ENCODE measurements at places on chromosomes 5 and 9.

DNA sequence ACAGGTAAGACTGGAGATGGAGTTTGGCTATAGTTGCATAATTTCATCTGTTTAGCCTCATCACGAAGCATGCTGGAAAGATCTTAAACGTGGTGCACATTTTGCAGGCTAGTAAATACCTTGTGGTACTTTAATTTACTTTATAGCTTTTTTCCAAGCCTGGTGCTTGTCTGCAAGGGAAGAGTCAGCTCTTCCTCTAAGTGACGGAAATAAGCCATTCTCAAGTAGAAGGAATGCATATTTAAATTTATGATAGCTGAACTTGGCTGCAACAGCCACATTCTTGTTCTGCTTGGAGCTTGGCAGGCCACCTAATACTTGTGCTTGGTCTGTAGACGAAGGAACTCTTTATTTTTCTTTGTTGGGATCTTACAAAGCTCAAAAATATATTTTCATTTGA is 188.0 kb upstream of the PIK3R1 start:
- ATAC-seq: no peak

DNA sequence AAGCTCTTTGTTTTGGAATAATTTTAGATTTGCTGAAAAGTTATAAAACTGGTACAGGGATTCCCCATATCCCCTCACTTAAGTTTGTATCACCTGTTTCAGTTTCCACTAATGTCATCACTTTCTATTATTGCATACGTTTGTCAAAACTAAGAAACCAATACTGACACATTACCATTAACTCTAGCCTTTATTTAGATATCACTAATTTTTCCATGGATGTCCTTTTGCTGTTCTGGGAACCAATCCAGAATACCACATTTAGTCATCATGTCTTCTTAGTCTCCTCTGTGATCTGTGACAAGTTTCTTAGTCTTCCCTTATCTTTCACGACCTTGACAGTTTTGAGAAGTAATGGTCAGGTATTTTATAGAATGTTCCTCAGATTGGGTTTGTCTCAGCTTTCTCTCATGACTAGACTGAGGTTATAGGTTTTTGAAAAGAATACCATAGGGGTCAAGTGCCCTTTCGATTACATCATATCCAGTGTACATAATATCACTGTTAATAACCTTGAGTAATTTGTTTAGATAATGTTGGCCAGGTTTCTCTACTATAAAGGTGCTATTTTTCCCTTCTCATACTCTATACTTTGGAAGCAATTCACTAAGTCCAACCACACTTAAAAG is 51.9 kb upstream of the NMUR2 start:
- ATAC-seq: no peak

DNA sequence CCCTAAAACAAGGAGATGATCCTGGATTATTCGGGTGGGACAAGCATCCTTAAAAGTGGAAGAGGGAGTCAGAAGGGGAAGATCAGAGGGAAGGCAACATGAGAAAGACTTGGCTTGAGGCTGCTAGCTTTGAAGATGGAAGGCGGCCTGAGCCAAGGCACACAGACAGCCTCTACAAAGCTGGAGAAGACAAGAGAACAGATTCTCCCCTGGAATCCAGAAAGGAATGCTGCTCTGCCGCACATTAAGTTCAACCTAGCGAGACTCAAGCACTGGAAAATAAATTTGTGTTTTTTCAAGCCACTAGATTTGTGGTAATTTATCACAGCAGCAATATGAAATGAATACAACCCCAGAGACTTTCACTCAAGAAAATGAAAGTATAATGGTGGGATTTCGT is 17.9 kb downstream of the SLC36A3 start:
- no peak for ATAC-seq

GRCh38 chr5:111703662-111704061 is 53.3 kb downstream of the NREP start:
- peak; percentile 65 for ATAC-seq

DNA sequence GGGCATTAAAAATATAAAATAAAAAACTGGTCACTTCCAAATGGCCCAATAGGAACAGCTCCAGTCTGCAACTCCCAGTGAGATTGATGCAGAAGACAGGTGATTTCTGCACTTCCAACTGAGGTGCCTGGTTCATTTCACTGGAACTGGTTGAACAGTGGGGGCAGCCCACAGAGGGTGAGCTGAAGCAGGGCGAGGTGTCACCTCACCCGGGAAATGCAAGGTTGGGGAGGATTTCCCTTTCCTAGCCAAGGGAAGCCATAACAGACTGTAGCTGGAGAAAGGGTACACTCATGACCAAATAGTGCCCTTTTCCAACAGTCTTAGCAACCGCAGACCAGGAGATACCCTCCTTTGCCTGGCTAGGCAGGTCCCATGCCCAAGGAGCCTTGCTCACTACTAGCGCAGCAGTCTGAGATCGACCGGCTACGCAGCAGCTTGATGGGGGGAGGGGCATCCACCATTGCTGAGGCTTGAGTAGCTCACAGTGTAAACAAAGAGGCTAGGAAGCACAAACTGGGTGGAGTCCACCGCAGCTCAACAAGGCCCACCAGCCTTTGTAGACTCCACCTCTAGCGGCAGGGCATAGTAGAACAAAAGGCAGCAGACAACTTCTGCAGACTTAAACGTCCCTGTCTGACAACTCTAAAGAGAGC is 12.7 kb downstream of the RLN1 start:
- ATAC-seq: no peak

DNA sequence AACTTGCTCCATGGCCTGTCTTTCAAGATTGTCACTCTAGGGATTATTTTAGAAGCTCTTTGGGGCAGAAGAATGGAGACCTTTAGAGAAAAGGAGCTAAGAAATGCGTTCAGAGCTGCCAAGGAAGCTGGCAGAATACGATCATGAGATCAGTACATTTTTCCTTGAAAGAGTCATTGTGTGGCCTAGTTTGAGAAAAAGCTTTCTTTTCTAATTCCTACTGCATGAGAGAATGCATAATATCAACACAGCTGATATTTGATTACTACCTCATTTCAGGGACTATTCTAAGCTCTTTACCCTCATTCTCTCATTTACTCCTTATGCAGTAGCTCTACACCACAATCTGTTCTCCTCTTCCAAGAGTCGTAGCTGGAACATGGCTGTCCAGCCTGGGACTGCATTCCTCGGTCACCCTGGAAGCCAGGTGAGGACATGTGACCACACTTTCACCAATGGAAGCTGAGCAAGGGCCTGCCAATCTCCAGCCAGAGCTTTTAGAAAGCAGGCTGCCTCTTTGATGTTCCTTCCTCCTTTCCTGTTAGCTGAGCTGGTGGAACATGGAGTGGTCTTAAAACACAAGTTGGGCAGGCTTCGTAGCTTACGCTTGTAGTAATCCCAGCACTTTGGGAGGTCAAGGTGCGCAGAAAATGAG is 99.3 kb upstream of the LHFPL2 start:
- no peak for ATAC-seq

GRCh38 chr5:96489532-96489931 is 56.5 kb upstream of the PCSK1 start:
- ATAC-seq: no peak

- no peak for ATAC-seq
Measured at GRCh38 chr5:133285583-133286021, 233.8 kb downstream of the HSPA4 start.

- no peak for ATAC-seq
Measured at GRCh38 chr5:54736003-54736797, 218.6 kb downstream of the SNX18 start.

- no peak for ATAC-seq
Measured at GRCh38 chr5:133354323-133355185, 257.8 kb downstream of the FSTL4 start.

DNA sequence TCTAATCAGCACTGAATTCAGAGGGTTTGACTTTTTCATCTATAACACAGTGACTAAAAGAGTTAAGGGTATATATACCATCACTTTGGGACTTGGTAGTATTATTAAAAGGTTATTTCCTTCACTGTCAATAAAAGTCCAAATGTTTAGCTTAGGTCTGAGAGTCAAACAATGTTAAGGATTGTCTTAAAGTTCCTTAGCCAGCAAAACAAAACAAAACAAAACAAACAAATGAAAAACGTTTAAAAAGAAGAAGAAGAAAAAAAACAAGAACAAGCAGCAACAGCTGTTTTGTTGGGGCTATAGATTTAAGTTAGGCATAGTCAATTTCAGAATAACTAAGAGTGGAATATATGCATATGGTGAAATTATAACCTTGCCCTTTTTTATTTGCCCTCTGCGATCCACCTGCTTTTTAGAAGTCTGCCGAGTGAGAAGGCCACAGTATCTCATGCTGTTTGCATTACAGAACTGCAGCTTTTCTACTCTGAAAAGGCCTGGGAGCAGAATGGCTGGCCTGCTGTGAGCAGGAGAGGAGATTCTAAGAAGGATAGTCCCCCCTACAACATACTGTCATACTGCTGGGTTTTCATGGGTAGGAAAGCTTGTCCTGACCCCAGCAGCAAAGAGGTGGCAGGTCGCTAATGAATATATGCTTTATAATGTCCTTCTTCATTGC is 141.7 kb downstream of the NTRK2 start:
- ATAC-seq: no peak

DNA sequence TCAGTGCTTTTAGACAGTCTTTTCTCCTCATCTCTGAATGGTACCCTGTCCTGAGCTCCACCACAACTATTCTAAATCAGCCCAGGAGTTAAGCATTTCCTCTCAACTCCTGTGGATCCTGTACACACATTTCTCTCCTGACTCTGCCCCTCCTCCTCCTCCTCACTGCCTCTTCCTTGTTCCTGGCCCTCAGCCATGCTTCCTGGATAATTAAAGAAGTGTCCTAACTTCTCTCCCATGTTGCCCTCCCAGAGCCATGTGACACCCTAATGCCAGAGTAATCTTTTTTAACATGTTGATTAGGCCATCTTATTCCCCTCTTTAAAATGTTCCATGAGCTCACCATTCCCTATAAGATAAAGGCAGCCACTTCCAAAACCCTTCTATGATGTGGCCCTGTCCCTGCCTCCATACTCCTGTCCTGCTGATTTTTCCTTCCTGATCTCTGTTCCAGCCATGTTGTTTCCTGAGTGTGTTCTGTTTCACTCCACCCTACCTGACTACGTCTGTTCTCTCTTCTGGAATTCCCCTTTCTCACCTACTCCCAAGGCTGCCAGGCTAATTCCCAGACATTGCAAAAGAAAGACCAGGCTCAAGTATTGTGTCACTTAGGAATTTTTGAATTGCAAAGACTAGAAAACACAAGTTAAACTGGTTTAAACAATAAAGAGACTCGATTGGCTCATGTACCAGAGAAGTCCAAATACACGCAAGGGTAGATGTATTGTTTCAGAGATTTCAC is 295.2 kb downstream of the MAST4 start:
- no peak for ATAC-seq
